Effector memory CD8-positive, alpha-beta T cell (primary cell): ENCODE measurements at places on chromosomes 2 and 18.
A peak's percentile ranks its signal among the peaks of the same experiment; 100 is the strongest.

- no peak for DNase-seq
- H3K36me3 ChIP-seq = no peaks in the 10 kb centered on the region
- H3K4me1 ChIP-seq = peaks cover 3% of the 10 kb centered on the region
- H3K27ac ChIP-seq = no peak overlapping the region
Measured at GRCh38 chr2:107712857-107713256, 113.8 kb upstream of the RGPD4 start.

GRCh38 chr2:152343426-152343825 lies 8.5 kb downstream of the FMNL2 start:
- H3K4me3 ChIP-seq = no peak overlapping the region
- DNase-seq = no peak
- H3K4me1 ChIP-seq = no peaks in the 10 kb centered on the region
- no peak overlapping the region for H3K27ac ChIP-seq

GRCh38 chr2:68045342-68045741 lies 17.5 kb downstream of the C1D start:
- no peak for DNase-seq
- no peak overlapping the region for H3K4me3 ChIP-seq
- H3K27ac ChIP-seq = no peak overlapping the region
- peaks cover 5% of the 10 kb centered on the region for H3K4me1 ChIP-seq
- no peaks in the 10 kb centered on the region for H3K27me3 ChIP-seq
- H3K36me3 ChIP-seq = peaks cover 24% of the 10 kb centered on the region

GRCh38 chr2:171409436-171409971 lies 24.3 kb downstream of the METTL8 start:
- H3K4me1 ChIP-seq = peaks cover 19% of the 10 kb centered on the region
- peak overlapping the region; percentile 76 for H3K27ac ChIP-seq
- no peaks in the 10 kb centered on the region for H3K36me3 ChIP-seq
- H3K27me3 ChIP-seq = no peaks in the 10 kb centered on the region
- H3K4me3 ChIP-seq = peak overlapping the region; percentile 81
